Stimulated activated naive B cell treated with anti-CD40 and anti-IgM and Interleukin-4, amounts not matched to agents 10 μg/mL and 1 μg/mL and 100 μg/mL, for 72 hours (primary cell): ENCODE measurements at places on chromosomes 12 and 14.

GRCh38 chr14:79896009-79896408, 315.3 kb downstream of the DIO2 start:
- no peak for DNase-seq

DNA sequence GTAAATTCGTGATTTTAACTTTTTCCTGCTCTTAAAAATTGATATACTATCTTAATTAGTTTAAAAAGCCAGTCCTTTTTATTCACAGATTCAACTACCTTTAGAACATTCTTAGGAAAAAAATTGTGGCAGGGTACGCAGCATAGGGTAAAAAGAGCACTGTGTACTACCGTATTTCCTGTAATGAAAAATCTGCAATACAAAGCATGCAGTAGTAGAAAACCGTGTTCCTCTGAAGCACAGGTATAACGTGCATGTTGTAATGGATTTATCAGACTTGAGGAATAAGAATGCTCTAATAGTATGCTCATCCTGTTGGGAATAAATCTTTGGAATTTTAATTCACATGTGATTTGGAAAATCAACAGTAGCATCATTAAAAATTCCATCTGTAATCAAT, 140.5 kb downstream of the UNC79 start:
- no peak for DNase-seq

DNA sequence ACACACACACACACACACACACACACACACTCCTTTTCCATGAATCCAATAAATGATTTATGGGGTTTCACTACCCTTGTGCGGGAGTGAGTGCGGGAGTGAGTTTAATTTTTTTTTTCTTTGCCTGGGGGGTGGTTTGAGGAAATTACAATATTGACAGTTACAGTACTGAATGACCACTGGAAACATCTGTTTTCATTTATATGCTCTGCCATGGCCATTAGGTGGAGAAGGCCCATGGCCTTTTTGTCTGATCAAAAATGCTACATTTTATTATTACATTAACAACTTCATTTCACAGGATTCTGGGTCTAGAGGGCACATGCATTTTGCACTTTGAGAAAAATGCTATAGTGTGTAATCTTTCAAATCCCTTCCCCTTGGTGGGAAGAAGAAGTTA, 5.9 kb downstream of the TBX3 start:
- DNase-seq, result no peak

- DNase-seq, result no peak
Observed at GRCh38 chr14:46691819-46692218, 40.2 kb upstream of the RPL10L start.

- peak; percentile 58 for DNase-seq
Observed at GRCh38 chr12:51590347-51591015, 552 bp upstream of the SCN8A start.

GRCh38 chr12:109905301-109905700, 5.2 kb downstream of the TCHP start:
- no peak for DNase-seq
